ENCODE measurements at places on chromosomes 3 and 15.

GRCh38 chr3:72238010-72238691, 453.2 kb upstream of the PROK2 start:
- DNase-seq = no peak

DNA sequence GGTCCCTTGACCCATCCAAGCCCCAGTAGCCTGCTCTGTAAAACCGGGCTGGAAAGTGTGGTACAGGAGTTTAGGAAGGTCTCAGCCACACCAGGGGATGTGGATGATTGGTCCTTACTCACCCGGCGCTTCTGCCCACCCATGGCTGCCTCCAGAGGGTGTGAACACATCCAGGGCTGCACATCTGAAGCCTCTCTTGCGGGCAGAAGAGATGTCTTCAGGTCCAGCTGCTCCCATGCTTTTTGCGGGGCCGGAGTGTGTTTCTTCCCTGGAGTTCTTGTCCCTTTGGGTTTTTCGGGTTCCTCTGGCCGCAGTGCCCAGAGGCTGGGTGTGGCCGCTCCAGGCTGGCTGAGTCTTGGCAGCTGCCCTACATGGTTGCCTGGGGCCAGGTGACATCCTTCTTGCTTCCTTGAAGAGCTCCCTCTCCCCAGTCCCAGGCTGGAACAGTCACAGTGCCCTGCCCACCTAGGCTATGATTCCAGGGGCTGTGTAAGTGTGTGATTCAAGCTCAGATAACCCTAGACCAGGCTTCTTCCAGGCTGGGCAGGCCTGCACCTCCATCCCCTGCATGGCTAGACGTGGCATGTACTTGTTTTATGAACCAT, 33.9 kb downstream of the HDAC11 start:
- DNase-seq = no peak

- DNase-seq = no peak
Measured at GRCh38 chr3:178169421-178169820, 366.8 kb upstream of the KCNMB2 start.

DNA sequence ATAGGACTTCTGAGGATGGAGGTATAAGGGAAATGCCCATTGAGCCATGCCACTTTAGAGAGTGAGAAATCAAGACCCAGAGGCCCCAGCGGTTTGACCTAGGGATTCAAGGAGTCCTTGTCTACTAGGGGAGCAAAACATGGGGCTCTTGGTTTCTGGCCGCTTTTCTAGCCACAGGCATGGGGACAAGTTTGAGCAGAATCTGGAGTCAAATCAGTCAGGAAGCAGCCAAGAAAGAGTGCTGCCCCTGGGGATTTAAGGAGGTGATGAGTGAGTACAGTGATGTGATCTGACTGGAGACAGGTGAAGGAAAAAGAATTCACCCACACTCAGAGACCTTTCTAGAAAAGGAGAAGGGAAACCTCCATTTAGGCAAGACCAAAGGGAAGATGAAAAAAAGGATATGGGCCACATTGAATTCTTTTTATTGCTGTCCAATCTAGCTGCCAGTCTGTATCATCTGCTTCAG, 244.0 kb upstream of the TBC1D5 start:
- DNase-seq = no peak

GRCh38 chr15:98787194-98787593, 138.9 kb downstream of the IGF1R start:
- no peak for DNase-seq

GRCh38 chr15:41848631-41849030, 10.0 kb downstream of the PLA2G4B start:
- DNase-seq = no peak

Data from effector memory CD8-positive, alpha-beta T cell (primary cell).